ENCODE measurements at places on chromosomes 11 and 22. TPM values are rescaled to one million over a fixed set of nuclear protein-coding genes. Genes with fewer than 3 reads are reported as not detected.

- DNase-seq: no peak
Observed at GRCh38 chr11:66285250-66285947, 3.5 kb downstream of the YIF1A start.

GRCh38 chr22:49197505-49197904 lies 630.2 kb downstream of the BRD1 start:
- DNase-seq: peak; percentile 45

The PRODH gene
- 4.6 TPM for total RNA-seq

- no peak for DNase-seq
Observed at GRCh38 chr11:27735281-27735680, 35.0 kb upstream of the BDNF start.

- DNase-seq: no peak
Observed at GRCh38 chr11:119509969-119510401, 87.0 kb upstream of the THY1 start.

The CSNK2A3 gene
- 2.6 TPM for total RNA-seq

DNA sequence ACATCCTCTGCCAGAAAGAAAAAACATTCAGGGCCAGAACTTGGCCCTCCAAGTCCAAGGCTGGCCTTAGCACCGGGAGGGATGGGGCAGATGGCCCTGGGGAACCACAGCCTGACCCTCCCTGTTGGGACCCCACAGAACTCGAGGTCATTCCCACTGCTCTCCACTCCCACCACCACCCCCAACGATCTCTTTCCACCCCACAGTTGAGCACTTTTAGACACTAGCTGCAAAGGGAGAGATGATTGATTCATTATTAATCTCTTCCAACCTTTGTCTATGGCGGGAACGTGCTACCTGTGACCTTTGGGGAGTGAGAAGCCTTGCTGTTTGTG lies 869.7 kb downstream of the BRD1 start:
- no peak for DNase-seq

DNA sequence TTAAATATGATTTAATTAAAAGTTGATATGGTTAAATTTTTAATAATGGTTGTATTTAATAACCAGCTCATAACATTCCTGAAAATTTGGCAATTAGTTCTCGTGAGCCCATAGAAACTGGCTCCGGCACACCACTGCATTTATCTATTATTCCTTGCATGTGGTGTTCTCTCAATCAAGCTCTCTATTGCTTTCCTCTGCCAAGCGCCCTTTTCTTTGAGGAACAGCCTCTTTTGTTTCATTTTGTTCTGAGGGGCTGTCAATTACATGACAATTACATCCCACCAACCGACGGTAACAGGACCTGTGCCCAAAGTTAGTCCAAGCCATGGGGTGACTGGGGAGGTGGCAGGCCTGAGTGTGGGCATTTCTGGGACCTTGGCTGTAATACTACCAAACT lies 8.1 kb downstream of the C11orf91 start:
- DNase-seq: no peak

The ASCL2 gene
- total RNA-seq: 4.8 TPM
